ENCODE measurements at places on chromosomes 3 and 15.

- DNase-seq, result peak; percentile 52
Observed at GRCh38 chr15:45402955-45403877, 24.9 kb upstream of the GATM start.

- DNase-seq, result no peak
Observed at GRCh38 chr3:50467919-50468318, 35.5 kb downstream of the CACNA2D2 start.

DNA sequence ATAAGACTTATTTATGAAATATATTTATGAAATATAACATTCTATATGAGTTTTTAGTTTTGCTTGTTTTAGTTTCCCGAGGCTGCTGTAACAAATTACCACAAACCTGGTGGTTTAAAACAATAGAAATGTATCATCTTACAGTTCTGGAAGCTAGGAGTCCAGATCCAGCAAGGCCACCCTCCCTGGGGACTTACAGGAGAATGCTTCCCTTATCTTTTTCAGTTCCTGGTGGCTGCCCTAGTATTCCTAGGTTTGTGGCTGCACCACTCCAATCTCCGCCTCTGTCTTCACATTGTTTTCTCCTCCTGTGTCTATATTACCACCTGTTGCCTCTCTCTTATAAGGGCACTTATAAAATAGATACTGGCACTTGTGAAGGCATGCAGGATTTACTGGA, 877.8 kb downstream of the TUSC7 start:
- no peak for DNase-seq

DNA sequence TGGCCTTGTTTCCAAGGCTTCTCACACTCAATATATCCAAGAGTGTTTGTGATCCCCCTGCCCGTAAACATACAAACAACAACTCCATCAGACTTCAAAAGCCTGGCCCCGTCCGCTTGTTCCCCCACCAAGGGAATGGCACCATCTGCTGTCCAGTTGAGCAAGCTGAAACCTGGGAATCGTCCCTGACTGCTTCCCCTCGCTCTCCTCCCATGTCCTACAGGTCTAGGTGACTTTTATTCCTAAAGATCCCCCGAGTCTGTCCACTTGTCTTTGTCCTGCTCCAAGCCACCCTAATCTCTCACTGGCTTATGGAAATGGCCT, 27.9 kb upstream of the FAM174B start:
- DNase-seq, result no peak

- no peak for DNase-seq
Observed at GRCh38 chr3:163071713-163072112, 1575.1 kb downstream of the OTOL1 start.

GRCh38 chr3:142896996-142897395, 8.1 kb upstream of the PCOLCE2 start:
- DNase-seq, result no peak

DNA sequence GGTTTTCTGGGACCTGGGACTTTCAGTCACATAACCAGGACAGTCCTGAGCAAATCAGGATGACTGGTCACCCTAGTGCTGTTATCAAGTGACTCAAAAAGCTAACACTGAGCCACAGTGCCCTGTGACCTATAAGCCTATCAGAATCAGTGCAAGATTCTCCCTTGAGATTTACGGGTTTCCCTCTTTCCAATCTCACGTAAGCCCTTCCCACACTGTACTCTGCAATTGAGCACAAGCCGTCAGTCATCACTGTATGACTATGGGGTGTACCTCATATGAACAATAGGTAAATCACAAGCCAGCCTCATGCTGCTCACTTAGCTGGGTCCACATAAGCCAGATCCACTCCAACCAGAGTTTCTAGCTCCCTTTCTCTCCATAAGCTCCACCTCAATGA, 21.0 kb upstream of the CLDN18 start:
- no peak for DNase-seq

DNA sequence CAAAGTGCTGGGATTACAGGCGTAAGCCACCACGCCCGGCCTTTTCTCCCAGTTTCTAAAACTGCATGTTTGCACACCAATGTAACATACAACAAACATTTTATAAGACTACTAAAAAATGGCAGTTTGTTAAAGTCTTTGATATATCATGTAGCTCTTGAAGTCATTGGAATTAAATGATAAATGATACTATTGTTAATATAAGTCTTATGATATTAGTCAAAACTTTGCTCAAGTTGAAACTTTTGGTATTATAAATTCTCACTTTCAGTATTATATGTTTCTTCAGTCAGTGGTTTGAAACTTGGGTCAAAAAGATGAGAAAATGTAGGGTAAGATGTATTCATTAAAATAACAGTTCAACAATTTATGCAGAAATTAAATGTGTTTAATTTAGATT, 117.6 kb upstream of the TBL1XR1 start:
- no peak for DNase-seq

DNA sequence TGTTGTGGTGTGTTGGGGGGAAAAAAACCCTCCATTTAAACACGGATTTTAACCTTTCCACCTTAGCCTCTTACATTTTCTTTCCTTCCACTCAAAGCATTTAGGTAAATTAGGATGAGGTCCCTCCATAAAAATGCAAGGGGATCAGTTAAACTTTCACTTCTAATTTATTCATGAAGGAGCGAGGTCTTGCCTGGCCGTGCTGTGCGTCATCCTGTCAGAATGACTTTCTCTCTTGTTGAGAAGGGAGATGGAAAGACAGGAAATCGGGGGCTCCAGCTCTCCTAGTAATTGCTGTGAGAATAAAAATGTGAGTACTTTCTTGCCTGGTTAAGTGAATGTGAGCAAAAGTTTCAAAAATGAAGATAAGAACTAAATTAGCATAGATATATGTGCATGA, 962.3 kb upstream of the NR2F2 start:
- no peak for DNase-seq

Measured in right forelimb (tissue), 1 donor.